ENCODE measurements at places on chromosomes 7 and 10.
A peak's percentile ranks its signal among the peaks of the same experiment; 100 is the strongest.

DNA sequence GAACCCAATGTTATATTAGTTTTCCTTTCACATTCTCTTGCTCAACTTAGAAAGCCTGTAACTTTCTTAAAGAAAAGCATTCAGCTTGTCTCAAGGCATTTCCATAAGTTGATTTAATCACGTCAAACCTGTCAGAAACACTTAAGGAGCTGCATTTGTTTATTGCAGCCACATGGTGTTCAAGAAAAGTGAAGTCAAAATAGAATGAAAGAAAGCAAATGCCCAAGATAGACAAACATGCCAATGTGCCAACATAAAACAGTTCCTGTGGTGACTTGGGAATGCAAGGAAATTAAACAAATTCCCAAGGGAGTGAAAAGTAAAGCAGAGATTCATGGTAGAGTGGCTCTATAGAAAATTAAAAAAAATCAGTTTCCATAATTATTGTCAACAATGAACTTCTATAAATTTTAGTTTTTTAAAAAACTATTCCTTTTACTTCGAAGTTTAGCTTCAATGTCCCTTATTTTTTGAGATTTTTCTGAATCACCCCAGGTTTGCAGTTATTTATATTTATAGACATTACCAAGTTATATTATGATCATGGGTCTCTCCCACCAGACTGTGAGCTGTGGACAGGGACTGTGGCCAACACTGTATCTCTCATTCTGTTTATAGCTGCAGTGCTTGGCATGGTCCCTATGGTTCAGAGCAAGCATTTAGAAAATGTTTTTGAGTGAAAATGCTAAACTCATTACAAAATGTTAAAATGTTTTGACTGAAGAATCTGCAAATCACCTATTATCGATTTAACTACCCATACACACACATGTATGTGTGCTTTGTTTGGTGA lies 887.4 kb downstream of the REEP3 start:
- no peak for DNase-seq

DNA sequence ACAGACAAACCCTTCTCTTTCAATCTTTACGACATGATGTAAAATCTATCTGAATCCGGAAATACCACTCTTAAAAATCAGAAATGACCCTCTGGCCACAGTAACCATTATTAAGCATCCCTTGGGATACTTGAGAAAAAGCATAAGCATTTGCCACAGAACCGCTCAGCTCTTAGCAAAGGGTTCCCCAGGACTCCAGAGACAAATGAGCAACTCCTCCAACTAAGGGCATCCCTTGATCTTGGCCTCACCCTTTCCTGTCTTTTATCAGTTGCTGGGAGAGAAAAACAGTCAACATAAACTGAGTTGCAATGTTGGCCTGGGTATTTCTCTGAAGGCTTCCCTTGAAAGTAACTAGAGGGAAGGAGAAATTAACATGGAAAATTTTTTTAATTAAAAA lies 3.5 kb downstream of the PDLIM1 start:
- DNase-seq = no peak

DNA sequence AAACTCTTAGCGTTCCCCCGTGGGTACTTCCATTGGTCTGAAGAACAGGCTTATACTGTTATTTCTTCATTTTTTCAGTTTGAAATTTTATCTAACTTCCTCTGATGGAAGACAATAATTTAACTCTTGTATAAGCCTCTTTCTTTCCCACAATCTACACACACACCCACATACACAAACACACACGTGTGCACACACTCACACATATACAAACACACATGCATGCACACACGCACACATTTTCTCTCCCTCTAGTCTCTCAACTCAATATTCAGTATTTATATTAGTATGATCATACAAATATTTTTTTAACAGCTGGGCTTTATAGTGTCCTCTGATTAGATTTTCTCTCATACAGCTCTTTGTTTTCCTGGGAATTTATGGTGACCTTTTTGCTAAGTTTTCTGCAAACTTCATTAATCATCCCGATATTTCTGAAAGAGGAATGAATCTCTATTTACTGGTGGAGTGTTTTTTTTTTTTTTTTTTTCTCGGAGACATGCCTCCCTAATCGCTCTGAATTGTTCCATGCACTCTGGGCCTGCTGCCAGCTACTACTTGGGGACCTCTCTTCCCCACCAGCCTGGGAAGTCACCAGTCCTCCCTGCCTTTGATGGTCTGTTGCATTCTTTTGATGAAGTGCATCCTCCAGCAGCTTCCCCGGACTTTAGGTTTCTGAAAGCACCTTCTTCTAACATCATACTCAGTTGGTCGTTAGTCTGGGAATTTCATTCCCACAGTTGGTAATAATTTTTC lies 75.5 kb downstream of the ZNF777 start:
- DNase-seq = no peak

DNA sequence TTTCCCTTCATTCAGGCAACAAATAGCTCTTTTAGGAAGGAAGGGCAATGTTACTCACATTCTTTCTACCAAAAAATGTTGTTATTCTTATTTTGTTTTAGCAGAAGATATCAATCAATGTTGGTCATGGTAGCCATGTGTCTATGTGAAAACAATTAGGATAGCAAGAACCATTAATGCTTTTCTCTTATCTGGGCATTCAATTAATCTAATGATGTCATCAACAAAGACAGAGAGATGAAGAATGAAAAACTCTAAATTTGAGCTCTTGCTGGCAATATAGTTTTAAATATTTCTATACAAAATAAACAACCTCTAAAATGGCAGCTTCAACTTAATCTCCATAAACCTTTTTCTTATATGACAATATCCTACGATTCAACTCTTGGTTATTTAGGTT lies 353.7 kb upstream of the ANKRD30A start:
- DNase-seq = no peak

DNA sequence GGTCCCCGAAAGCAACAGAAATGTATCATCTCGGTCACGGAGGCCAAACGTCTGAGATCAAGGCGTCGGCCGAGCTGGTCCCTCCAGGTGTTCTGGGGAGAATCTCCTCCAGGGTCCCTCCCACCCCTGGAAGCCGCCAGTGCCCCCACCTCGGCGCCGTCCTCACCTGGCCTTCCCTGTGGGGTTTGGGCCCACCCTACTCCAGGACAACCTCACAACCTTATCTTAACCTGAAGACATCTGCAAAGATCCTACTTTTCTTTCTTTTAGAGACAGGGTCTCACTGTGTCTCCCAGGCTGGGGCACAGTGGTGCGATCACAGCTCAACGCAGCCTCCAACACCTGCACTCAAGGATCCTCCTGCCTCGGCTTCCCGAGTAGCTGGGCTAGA lies 33.4 kb downstream of the ADAP1 start:
- DNase-seq = no peak

GRCh38 chr7:104328970-104329825 lies 795 bp downstream of the LHFPL3 start:
- no peak for DNase-seq

GRCh38 chr7:22452142-22452959 lies 47.6 kb downstream of the STEAP1B start:
- DNase-seq = peak; percentile 32
